ENCODE measurements at places on chromosomes 1 and 21.

DNA sequence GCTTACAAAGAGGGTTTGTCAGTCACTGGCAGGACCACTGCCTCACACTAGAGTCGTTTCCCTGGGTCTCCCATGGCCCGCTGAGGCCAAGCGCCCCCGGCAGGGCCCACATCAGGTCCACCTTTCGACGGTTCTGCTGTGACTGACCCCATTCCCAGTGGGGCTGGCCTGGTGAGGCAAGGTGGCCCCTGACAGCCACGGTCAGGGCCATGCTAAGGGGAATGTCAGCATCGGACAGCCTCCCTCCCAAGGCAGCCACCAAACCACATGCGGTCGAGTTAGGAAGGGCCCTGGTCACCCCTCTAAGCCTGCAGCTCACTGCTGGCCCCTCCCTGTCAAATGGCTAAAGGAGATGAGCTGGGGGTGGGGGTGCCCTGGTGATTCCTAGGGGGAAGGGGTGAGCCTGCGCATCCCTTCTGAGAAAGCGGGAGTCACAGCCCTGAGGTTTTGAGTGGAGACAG lies 2.9 kb upstream of the KIF17 start:
- no peak for DNase-seq

- peak; percentile 50 for DNase-seq
Observed at GRCh38 chr1:220748089-220748934, at the start of gene MTARC2. Gene MTARC2 (plus strand): TSS chr1:220748322. CDS start chr1:220748532, 210 bp downstream.

- DNase-seq: no peak
Observed at GRCh38 chr1:172429331-172430127, 9.0 kb downstream of the C1orf105 start.

GRCh38 chr1:206808615-206809014 lies 36.3 kb upstream of the IL10 start:
- no peak for DNase-seq

GRCh38 chr21:17726047-17726829 lies 92.9 kb downstream of the C21orf91 start:
- DNase-seq: no peak

- no peak for DNase-seq
Observed at GRCh38 chr1:172324761-172325160, 95.7 kb upstream of the C1orf105 start.

GRCh38 chr1:109170035-109170764 lies 43.5 kb upstream of the SARS1 start:
- no peak for DNase-seq

DNA sequence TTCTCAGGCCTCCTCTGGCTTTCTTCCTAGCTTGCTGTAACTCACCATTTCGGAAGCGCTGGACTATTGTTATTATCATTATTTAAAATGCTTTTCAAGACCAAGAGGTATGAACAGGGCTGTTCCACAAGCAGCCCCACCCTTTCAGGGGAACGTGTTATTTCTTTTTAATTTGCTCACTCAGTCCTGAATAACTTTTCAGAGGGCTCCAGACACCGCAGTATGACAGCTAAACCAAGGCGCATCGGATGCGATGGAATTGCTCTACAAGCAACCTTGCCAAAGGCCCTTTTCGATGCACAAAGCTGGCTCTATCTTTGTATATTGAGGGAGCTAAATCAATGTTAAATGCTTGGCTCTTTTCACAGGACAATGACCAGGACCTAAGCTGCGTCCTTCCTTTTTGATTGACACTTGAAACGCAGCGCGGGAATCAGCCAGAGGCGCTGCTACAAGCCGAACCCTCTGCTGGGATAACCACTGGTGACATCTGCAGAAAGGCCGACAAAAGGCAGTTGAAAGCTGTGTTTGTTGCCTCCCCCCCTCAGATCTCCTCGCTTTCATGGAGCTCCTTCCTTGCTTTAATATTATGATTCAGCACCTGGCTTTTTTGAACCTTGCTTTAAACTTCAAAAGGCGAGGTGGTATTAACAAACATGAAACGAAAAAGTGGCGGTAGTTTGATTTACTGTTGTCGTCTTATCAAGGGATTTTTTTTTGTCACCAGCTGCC lies 204.7 kb upstream of the PROX1 start:
- no peak for DNase-seq

All from anterior cingulate cortex (tissue), 58 donors.